H9 (cell line): ENCODE measurements at places on chromosomes 16 and 17. TPM values are rescaled to one million over a fixed set of nuclear protein-coding genes. Genes with fewer than 3 reads are reported as not detected.

GRCh38 chr17:46135879-46136563 lies 57.2 kb downstream of the KANSL1 start:
- no peak overlapping the region for H3K4me3 ChIP-seq
- no peaks in the 10 kb centered on the region; the same call in 1 of the 2 replicates for H3K4me1 ChIP-seq
- H3K27me3 ChIP-seq = no peaks in the 10 kb centered on the region

- H3K27me3 ChIP-seq = peaks cover 4% of the 10 kb centered on the region; the same call in 1 of the 2 replicates
- no peaks in the 10 kb centered on the region; the same call in none of the 2 replicates for H3K4me1 ChIP-seq
- H3K36me3 ChIP-seq = no peaks in the 10 kb centered on the region
- no peak overlapping the region for H3K27ac ChIP-seq
- DNase-seq = no peak
These were observed 185.5 kb upstream of the SDK2 start for GRCh38 chr17:73829676-73830280.

DNA sequence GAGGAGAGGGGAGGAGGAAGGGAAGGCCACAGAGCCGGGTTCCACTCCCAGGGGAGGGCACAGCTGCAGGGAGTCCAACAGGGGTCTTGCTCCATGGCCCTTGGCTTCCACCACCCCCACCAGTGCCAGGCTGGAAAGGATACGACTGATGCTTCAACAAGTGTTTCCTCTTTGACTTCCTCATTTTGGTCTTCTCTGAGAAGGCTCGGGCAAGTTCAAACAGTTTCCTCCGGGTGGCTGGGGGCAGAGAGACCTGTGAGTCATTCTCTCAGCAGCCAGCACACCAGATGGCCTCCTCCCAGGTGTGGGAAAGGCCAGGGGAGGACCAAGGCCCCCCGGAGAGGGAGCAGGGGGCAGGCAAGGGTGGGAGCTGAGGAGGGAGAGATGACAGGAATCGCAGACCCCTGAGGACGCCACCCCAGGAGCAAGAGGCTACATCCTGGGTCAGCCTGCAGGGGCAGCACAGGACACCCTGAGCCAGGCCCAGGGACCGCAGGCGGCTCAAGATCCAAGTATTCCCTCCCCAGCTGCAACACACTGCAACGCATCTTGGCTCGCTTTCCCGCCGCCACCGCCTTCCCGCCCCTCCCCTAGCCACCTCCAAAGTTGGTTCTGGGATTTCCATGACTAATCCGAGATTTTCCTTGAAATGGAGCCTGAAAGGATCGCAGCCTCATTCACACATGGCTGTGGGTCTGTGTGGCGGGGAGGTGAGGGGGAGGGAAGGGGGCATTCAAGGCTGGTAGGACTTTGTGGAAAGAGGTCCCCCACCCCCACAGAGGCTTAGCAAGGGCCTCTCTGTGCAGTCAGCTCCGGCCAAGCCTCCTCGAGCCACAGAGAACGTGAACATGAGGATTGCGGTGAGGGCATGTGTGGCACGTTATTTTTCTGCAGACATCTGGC lies 18.4 kb upstream of the MRPS23 start:
- H3K27me3 ChIP-seq = no peaks in the 10 kb centered on the region; the same call in 1 of the 2 replicates
- H3K27ac ChIP-seq = no peak overlapping the region
- no peak overlapping the region for H3K4me3 ChIP-seq
- DNase-seq = peak; percentile 91

GRCh38 chr16:2904100-2904921 lies 7.4 kb upstream of the FLYWCH1 start:
- peak; percentile 91 for DNase-seq
- H3K27me3 ChIP-seq = no peaks in the 10 kb centered on the region
- no peak overlapping the region for H3K27ac ChIP-seq
- peak overlapping the region; percentile 89 for H3K4me3 ChIP-seq
- H3K36me3 ChIP-seq = peaks cover 2% of the 10 kb centered on the region; the same call in 1 of the 2 replicates

- no peak for DNase-seq
- H3K36me3 ChIP-seq = no peaks in the 10 kb centered on the region
- H3K27ac ChIP-seq = no peak overlapping the region
- H3K27me3 ChIP-seq = no peaks in the 10 kb centered on the region
- H3K4me1 ChIP-seq = no peaks in the 10 kb centered on the region
- no peak overlapping the region for H3K4me3 ChIP-seq
These were observed 12.4 kb upstream of the TEX19 start for GRCh38 chr17:82346342-82347300.

- H3K4me1 ChIP-seq = 0 out of 2 replicates have a peak, but pooled peaks cover 3% of the 10 kb centered on the region
- no peak overlapping the region for H3K4me3 ChIP-seq
- H3K27ac ChIP-seq = no peak overlapping the region
These were observed 128.1 kb upstream of the FOXF1 start for GRCh38 chr16:86382067-86382773.

- no peak overlapping the region for H3K27ac ChIP-seq
- no peak for DNase-seq
- no peaks in the 10 kb centered on the region; the same call in 1 of the 2 replicates for H3K4me1 ChIP-seq
These were observed 26.0 kb downstream of the SYCE1L start for GRCh38 chr16:77225182-77225581.

DNA sequence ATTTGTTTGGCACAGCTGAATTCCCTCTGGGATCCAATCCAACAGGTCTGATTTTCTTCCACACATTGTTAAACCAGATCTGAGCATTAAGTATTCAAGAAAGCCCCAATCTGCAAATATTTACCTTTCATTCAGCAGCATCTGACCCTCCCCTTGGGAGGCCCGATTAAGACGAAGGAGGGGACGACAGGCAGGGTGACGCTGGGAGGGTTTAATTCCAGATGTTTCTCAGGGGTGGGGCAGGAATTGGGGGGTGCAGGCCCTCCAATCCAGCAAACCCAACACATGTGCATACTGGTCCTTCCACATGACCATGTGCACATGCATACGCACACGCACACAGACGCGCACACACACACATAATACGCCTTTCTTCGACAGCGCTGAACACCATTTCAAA lies 240.5 kb downstream of the GSG1L start:
- H3K4me1 ChIP-seq = no peaks in the 10 kb centered on the region
- no peak overlapping the region for H3K4me3 ChIP-seq
- H3K27ac ChIP-seq = no peak overlapping the region

DNA sequence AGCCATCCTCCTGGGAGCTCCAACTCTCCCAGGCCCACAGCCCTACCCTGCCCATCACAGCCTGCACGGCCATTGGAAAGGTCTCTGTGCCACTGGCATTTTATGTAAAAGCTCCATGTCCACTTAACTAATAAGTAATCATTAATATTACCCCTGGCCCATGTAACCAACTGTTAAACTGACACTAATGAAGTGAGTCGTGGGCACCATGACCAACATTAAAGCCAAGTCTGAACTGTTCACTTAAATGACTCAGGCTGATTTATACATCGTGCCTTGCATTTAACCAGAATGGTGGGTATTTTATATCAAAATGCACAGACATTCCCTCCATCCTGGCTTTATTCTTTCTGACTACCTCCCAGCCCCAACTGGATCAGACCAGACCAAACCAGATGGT lies 229.3 kb downstream of the SOX9 start:
- no peaks in the 10 kb centered on the region; the same call in 1 of the 2 replicates for H3K4me1 ChIP-seq
- no peak for DNase-seq
- H3K27ac ChIP-seq = no peak overlapping the region
- no peaks in the 10 kb centered on the region for H3K27me3 ChIP-seq
- H3K4me3 ChIP-seq = no peak overlapping the region
- 0 out of 3 replicates have a peak, but pooled peaks cover 3% of the 10 kb centered on the region for H3K36me3 ChIP-seq

DNA sequence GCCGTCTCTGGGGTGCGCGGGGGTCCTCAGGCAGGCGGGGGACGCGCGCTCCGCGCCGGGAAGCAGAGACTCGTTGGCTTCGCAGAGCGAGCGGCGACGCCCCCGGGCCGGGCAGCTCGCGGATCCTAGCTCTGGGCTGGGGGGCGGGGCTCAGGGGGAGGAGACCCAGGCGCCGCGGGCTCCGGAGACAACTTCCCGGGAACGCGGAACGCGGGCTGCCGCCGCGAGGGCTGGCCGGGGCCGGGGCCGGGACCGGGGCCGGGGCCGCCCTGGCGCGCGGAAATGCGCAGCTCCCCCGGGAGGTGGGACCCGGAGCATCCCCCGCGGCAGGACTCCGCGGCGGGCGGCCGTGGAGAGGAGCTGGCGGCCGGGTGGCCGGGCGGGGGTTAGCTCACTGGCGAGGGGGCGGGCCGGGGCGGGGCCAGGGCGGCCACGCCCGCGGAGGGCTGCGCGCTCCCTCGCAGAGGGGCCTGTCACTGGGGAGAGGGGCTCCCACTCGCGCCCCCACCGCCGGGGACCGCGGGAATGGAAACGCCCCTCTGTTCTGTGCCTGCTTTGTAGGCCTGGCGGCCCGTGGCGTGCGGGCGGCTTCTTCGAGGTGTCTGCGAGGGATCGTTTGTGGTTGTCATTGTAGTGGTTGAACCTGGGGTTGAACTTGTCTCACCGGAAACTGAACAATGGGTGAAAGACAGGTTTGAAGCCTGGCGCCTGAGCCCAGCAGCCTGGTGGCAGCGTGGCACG lies at the start of gene GAS7:
Gene GAS7 (minus strand): TSS at position 98 of the 741 bp plus-strand sequence.
- no peaks in the 10 kb centered on the region for H3K4me1 ChIP-seq
- peak within 1 kb of the TSS; percentile 81 for H3K4me3 ChIP-seq
- peak; percentile 86 for DNase-seq
- peaks cover 7% of the 10 kb centered on the region; the same call in 1 of the 2 replicates for H3K27me3 ChIP-seq

DNA sequence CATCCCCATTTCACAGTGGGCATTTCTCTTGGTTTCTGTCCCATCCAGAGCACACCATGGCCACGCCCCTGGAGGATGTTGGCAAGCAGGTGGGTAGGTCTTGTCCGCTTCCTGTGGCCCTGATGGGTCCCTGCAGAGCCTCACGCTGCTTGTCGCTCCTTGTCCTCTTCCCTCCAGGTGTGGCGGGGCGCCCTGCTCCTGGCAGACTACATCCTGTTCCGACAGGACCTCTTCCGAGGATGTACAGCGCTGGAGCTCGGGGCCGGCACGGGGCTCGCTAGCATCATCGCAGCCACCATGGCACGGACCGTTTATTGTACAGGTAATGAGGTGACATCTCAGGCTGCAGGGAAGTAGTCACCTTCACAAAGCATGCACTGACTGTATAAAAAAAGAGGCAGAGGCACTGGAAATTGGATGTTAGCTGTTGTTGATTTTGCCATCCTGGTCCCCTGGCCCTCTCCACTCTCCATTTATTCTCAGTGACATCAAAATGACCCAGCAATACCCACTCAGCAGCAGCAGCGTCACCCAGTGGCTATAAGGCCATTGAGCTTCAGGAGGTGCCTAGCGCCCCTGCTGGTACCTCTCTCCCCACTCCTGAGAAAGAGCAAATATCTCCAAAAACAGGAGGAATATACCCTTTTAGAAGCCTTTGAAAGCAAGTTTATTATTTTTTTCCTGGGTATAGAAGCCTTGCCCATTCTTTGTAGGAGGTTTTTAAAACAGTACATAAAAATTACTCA lies 13.7 kb downstream of the METTL22 start:
- DNase-seq = peak; percentile 74
- H3K4me1 ChIP-seq = no peaks in the 10 kb centered on the region
- no peak overlapping the region for H3K27ac ChIP-seq
- H3K27me3 ChIP-seq = no peaks in the 10 kb centered on the region
- H3K4me3 ChIP-seq = peak overlapping the region; percentile 44; the same call in 1 of the 3 replicates

GRCh38 chr17:6853764-6854442 lies 22.4 kb upstream of the TEKT1 start:
- H3K36me3 ChIP-seq = peaks cover 16% of the 10 kb centered on the region
- peak; percentile 91 for DNase-seq
- no peak overlapping the region for H3K27ac ChIP-seq
- H3K27me3 ChIP-seq = no peaks in the 10 kb centered on the region
- no peaks in the 10 kb centered on the region; the same call in 1 of the 2 replicates for H3K4me1 ChIP-seq

- H3K27ac ChIP-seq = no peak overlapping the region
- no peaks in the 10 kb centered on the region for H3K4me1 ChIP-seq
- no peaks in the 10 kb centered on the region for H3K27me3 ChIP-seq
- no peak overlapping the region for H3K4me3 ChIP-seq
- DNase-seq = no peak
- H3K36me3 ChIP-seq = no peaks in the 10 kb centered on the region; the same call in 2 of the 3 replicates
These were observed 226.7 kb downstream of the KATNIP start for GRCh38 chr16:27776556-27777225.

- no peak for DNase-seq
- no peaks in the 10 kb centered on the region for H3K4me1 ChIP-seq
- H3K4me3 ChIP-seq = no peak overlapping the region
- H3K27me3 ChIP-seq = no peaks in the 10 kb centered on the region
- peaks cover 8% of the 10 kb centered on the region for H3K36me3 ChIP-seq
These were observed 256.1 kb downstream of the IRX3 start for GRCh38 chr16:54030451-54030850.

DNA sequence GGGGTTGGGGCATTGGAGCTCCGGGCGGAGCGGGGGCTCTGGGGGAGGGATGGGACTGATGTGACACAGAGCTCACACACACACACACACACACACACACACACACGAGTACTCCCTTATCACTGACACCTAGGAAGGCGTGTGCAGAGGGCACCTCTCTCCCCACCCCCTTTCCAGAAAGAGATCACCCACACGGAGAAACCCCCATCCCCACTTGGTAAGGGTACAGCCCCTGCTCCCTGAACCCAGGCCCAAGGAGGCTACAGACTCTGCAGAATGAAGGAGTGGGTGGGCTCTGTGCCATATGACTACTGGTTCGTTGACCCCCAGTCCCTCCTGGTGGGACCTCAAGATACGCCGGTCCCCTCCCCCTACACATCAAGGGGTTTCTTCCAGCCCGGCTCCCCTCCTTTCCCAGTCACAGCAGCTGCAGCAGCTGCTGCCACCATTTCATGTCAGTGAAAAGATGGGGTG lies 8.7 kb upstream of the ARHGAP23 start:
- H3K27ac ChIP-seq = no peak overlapping the region
- peak overlapping the region; percentile 89 for H3K4me3 ChIP-seq
- H3K36me3 ChIP-seq = no peaks in the 10 kb centered on the region; the same call in 2 of the 3 replicates
- DNase-seq = peak; percentile 43

- H3K27ac ChIP-seq = no peak overlapping the region
- no peak for DNase-seq
- H3K4me1 ChIP-seq = no peaks in the 10 kb centered on the region
- no peak overlapping the region for H3K4me3 ChIP-seq
- H3K36me3 ChIP-seq = no peaks in the 10 kb centered on the region
These were observed 5.4 kb downstream of the ITGAE start for GRCh38 chr17:3795390-3796102.

- H3K4me3 ChIP-seq = no peak overlapping the region
- no peaks in the 10 kb centered on the region for H3K36me3 ChIP-seq
- H3K27ac ChIP-seq = no peak overlapping the region
- H3K27me3 ChIP-seq = no peaks in the 10 kb centered on the region
- peaks cover 4% of the 10 kb centered on the region; the same call in 1 of the 2 replicates for H3K4me1 ChIP-seq
These were observed 64.6 kb downstream of the CDK5R1 start for GRCh38 chr17:32551186-32551955.

- no peak for DNase-seq
- H3K4me1 ChIP-seq = no peaks in the 10 kb centered on the region
- no peaks in the 10 kb centered on the region for H3K36me3 ChIP-seq
- no peak overlapping the region for H3K4me3 ChIP-seq
- H3K27ac ChIP-seq = no peak overlapping the region
- H3K27me3 ChIP-seq = no peaks in the 10 kb centered on the region
These were observed 32.8 kb upstream of the ABCC12 start for GRCh38 chr16:48188449-48189102.

GRCh38 chr16:23962001-23962400 lies 126.2 kb downstream of the PRKCB start:
- DNase-seq = no peak
- no peaks in the 10 kb centered on the region for H3K36me3 ChIP-seq

The OR4D1 gene
- total RNA-seq = 0.11 and 0.15 TPM in 2 replicates

The AKAP1 gene
- 61.2 and 65.4 TPM in 2 replicates for total RNA-seq

The SLC9A5 gene
- 7.5 and 9.1 TPM in 2 replicates for total RNA-seq

The OSGIN1 gene
- total RNA-seq = 0.48 and 0.63 TPM in 2 replicates

The ACAP1 gene
- 15.5 and 18.2 TPM in 2 replicates for total RNA-seq

The TCF25 gene
- 109 and 124 TPM in 2 replicates for total RNA-seq

The RMI2 gene
- total RNA-seq = 55.7 and 57.6 TPM in 2 replicates

The BAIAP2 gene
- 26.7 and 27.8 TPM in 2 replicates for total RNA-seq

The C16orf96 gene
- 1.4 and 2.0 TPM in 2 replicates for total RNA-seq

The GOT2 gene
- 144 and 148 TPM in 2 replicates for total RNA-seq
